NCI-H1930 (cell line): ENCODE measurements at places on chromosomes 16 and 17.

DNA sequence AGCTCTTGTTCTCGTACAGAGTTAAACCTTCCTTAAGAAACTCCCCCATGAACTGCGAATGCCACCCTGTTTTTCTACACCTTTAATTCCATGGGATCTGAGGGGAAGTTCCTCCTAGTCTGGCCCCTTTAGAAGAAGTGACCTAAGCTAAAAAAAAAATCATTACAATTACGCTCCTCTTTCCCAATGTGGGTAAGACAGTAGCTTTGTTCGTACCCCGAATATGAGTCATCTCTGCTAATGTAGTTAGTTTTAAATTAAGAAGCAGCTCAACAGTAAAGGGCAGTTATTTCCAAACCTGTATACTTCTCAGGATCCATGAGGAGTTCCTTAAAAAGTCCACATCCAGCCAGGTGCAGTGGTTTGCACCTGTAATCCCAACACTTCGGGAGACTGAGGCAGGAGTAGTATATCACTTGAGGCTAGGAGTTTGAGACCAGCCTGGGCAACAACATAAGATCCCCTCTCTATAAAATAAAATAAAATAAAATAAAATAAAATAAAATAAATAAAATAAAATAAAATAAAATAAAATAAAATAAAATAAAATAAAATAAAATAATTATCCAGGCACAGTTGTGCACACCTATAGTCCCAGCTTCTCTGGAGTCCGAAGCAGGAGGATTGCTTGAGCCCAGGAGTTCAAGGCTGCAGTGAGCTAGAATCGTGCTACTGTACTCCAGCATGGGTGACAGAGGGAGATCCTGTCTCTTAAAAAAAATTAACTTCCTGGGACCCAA, 26.1 kb downstream of the RCVRN start:
- no peak for DNase-seq

DNA sequence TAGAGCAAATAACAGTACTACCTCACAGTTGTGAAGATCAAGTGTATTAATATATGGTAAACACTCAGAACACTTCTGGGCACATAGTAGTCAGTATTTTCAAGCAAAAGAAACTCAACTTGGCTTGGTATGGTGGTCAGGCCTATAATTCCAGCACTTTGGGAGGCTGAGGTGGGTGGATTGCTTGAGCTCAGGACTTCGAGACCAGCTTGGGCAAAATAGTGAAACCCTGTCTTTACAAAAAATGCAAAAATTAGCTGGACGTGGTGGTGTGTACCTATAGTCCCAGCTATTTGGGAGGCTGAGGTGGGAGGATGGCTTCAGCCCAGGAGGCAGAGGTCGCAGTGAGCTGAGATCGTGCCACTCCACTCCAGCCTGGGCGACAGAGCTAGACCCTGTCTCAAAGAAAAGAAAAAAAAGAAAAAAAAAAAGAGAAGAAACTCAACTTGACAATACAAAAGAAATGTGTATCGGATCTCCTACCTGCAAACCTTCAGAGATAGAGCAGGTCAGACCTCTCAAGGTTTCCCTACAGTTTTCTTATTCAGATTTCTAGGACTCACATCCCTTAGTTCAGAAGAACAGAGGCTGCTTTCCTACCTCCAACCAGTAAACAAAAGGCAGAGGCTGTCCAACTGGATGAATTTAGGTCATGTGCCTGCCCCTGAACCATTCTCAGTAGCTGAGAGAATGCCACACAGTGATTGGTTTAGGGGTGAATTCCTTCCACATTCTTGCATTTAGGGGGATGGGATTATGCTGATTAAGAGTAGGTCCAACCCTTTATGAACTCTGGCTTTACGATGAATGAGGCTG, 1.7 kb upstream of the KPNA2 start:
- no peak for DNase-seq

DNA sequence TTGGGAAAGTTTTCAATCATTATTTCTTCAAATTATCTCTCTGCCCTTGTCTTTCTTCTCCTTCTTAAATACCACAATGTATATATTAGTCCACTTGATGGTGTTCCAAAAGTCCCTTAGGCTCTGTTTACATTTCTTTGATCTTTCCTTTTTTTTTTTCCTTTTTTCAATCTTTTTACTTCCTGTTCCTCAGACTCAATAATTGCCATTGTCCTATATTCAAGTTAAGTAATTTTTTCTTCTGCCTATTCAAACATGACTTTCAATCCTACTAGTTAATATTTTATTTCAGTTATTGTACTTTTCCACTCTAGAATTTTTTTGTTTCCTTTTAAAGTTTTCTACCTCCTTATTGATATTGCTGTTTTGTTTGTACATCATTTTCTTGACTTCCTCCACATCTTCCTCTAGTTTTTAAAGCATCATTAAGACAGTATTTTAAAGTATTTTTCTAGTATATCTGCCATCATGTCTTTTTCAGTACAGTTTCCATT, 15.8 kb upstream of the UQCRC2 start:
- no peak for DNase-seq

- DNase-seq = no peak
These were observed 152.6 kb downstream of the IRF8 start for GRCh38 chr16:86051368-86052114.
